ENCODE measurements at places on chromosomes 3 and 15.

DNA sequence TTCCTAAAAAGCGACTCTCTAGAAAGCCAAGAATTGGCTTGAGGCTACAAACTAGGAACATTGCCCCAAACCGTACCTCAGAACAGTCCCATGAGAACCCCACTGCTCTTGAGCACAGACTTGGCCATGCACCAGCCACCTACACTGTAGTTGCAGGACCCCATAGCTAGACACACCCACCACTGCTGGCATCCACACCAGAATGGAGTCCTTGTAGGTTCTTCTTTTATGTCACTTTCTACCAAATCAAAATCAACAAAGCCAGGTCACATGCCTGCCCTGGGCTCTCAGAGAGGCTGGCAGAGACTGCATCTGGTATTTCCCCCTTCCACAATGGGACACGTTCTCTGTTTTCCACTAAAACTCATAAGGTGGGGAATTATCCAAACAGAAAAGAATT, 290.5 kb downstream of the SHOX2 start:
- no peak for DNase-seq

DNA sequence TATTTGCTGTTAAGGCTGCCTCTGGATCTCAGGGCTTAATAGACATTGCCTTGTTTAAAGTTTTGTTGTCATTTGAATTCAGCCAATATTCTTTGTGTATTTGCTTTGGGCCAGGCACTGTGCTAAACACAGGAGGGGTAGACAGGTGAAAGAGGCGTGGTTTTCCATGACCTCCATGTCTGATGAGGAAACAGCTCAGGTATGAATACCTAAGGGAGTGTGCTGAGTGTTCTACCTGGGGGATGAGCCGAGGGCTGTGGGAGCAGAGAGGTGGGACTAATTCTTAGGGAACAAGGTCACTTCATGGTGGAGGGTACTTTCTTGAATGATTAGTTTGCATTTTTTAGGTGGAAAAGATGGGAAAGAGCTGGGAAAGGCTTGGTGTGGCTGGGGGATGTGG, 108.2 kb downstream of the THSD4 start:
- DNase-seq = no peak

DNA sequence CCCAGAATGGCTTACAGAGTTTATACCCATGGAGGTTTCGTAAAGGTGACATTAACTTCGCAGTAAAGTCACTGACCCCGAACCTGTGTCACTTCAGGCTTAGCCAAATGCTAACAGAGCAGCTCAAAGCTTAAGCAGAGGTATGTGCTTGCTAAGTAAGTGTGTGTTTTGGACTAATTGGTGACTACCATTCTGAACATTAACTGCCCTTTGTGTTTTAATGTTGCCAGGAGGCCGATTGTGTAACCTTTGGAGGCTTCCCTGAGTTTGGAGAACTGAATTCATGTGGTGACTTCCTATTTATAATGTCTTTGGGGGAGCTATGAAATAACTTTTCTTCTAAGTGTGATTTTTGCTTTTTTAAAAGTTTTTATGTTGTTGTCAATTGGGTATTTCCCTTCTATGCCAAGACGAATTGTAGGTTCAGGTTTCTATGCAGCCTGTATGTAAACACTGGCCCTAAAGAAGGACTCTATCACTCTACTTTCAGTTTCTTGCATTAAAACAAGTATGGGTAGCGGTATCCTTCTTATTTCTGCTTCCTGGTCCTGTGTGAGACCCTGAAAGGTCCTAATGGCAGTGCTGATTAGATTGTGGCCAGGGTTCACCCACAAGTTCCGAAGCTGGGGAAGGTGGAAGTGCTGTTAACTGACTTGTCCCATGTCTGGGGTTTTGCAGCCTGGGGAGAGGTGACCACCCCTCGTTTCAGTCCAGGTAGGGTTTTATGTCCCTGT, 86.3 kb downstream of the IGF1R start:
- no peak for DNase-seq

DNA sequence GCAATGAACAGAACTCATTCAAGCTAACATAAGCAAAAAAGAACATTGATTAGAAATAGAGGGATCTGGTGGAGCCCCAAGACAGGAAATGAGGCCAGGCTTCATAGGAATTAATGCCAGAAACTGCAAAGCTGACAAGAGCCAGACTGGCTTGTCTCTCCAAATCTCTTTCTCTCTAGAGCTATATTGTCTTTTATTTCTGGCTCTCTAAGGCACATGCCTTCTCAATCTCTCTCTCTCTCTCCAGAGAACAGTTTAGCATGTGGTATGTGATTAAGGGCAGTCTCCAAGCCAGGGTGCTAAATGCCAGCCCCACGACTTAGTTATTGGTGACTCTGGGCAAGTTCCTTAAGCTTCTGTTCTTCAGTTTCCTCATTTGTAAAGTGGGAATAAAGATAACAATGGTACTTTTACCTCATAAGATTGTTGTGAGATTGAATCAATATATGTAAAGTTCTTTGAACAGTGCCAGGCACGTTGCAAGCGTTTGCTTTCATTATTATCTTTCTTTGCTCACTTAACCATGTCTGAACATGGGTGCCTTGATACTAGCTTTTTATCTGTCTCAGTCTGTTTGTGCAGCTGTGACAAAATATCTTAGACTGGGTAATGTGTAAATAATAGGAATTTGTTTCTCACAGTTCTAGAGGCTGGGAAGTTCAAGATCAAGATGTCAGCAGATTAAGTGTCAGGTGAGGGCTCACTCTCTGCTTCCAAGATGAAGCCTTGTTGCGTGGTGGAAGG, 123.2 kb downstream of the BDH1 start:
- DNase-seq = no peak

GRCh38 chr3:13379201-13379830, 40.8 kb downstream of the NUP210 start:
- DNase-seq = no peak

DNA sequence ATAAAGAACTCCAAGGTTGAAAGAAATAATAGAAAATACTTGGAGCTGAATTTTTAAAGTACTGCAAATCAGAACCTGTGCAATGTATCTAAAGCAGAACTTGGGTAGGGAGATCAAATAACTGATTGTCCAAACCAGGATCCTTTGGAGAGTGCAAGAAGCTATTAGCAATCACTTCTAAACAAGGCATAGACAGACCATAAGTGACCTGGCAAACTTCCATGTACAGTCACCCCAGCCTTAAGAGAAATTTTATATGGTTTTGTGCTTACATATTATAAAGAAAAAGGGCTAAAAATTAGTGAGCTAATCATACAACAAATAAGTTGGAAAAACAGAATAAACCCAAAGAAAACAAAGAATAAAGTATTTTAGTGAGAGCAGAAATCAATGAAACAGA, 35.2 kb downstream of the ETV5 start:
- DNase-seq = no peak

- no peak for DNase-seq
Observed at GRCh38 chr15:32982001-32982400, 212.5 kb downstream of the FMN1 start.

DNA sequence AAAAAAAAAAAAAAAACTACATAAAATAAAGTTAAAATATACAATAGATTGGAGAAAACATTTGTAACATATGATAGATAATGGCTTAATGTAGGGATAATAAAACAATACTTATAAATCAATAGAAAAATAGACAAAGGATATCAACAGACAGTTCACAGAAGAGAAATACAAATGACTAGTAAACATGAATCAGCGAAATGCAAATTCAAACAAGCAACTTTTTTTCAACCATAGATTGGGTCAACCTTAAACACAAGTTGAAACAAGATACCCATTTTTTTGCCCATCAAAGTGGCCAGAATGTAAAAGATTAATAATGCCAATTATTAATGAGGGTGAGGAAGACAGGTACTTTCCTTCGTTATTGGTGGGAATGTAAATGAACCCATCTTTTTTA, 59.9 kb downstream of the ABHD2 start:
- no peak for DNase-seq

DNA sequence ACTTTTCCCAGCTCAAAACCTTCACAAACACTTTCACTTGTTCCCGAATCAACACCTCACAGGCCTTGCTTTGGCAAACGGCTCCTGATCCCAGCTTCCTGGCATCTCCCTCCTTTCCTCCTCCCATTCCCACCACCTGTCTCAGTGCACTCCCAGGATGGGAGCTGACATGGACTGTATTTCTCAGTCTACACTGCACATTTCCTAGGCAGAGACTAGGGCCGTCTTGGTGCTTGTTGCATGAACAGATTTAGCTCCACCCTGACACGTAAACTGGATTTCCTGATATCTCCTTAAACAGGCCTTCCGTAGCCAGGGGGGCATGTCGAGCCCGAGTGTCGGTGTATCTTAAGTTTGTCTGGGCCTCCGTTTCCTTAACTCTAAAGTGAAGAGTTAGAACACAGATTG, 790 bp upstream of the WHAMM start:
- no peak for DNase-seq

DNA sequence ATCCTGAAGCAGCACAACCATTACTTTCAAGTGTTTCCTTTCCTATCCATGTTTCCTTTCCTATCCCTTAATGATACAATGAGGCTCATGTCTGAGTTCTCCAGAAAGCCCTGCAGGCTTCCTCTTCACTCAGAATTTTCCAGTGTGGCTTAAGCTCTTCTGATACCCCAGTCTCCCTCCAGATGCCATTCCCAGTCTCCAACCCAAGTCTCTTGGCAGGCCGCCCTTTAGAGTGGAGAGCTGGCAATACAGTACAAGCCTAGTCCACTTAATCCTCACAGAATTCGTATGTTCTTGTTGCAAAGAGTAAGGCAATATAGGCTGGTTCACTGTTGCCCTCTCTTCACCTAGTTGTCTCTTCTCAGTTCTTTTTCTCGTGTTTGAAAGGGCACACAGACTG, 503.9 kb upstream of the MDFIC2 start:
- no peak for DNase-seq

DNA sequence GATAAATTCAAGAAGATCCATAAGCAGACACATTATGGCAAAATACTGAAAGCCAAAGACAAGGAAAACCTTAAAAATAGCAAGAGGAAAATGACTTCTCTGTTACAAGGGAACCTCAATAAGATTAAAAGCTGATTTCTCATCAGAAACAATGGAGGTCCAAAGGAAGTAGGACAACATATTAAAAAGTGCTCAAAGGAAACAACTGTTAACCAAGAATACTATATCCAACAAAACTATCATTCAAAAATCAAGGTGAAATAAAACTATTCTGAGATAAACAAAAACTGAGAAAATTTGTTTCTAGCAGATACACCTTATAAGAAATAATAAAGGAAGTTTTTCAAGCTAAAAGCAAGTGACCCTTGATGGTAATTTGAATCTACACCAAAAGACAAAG, 314.7 kb upstream of the ROPN1 start:
- no peak for DNase-seq

- DNase-seq = no peak
Observed at GRCh38 chr3:12369029-12369428, 80.2 kb downstream of the PPARG start.

DNA sequence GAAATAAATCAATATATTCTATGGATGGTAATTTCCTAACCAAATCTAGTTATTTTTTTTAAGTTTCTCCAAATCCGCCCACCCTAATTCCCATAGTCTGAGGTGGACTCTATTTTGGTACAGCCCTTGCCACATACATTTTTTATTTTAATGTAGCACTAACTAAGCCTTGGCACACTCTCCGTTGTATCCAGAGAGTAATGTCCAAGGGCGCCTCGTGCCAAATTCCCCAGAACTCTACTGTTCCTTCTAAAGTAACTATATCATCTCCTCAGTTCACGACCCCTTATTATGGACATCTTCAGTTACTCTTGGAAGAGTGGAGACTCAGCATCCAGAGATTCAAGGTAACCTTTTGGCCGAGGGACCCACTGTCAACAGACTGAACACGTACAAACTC, 1.3 kb downstream of the VGLL3 start:
- DNase-seq = no peak

DNA sequence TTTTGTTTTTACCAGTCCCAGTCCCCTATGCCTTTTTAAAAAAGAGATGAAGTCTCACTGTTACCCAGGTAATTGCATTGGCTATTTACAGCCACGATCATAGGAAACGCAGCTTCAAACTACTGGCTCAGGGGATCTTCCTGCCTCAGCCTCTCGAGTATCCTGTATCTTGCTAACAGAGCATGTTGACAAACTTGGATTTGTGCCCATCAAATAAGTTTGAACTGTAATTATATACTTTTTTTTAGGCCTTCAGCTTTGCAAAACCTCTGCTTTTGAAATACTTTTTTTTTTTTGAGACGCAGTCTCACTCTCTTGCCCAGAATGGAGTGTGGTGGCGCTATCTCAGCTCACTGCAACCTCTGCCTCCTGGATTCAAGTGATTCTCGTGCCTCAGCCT, 3.0 kb upstream of the EDEM1 start:
- no peak for DNase-seq

- DNase-seq = no peak
Observed at GRCh38 chr15:91456921-91457320, 356.9 kb downstream of the SV2B start.

Data from right kidney (tissue), 9 donors.